Thyroid gland (tissue), 4 donors: ENCODE measurements at places on chromosomes 6 and 20. TPM values are rescaled to one million over a fixed set of nuclear protein-coding genes. Genes with fewer than 3 reads are reported as not detected.

ZC2HC1B gene
- not detected for total RNA-seq

C6orf58 gene
- not detected for total RNA-seq

PDCD2 gene
- total RNA-seq: 85.9 TPM

CTAGE9 gene
- total RNA-seq: not detected

GRCh38 chr6:156545931-156546330, 231.2 kb upstream of the ARID1B start:
- DNase-seq: no peak
- no peak overlapping the region for H3K27ac ChIP-seq
- H3K4me1 ChIP-seq: no peaks in the 10 kb centered on the region
- H3K27me3 ChIP-seq: no peaks in the 10 kb centered on the region

DNA sequence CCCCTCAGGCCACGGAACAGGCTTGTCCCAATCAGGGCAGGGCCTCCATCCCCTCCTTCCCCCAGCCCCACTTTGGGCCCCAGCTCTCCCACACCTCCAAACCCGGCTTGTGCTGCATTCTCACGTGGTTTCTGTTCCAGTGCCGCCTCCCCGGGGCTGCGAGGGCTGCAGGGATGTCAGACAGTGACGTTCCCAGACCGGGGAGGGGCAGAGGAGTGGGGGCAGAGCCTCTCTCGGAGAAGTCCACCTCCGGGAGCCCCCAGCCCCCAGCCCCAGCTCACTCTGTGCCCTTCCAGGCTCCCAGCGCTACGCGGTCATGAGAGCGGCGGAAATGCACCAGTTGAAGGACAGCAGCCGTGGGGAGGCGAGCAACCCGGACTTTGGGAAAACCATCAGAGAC, 18.5 kb downstream of the SLCO4A1 start:
- no peak overlapping the region for H3K27ac ChIP-seq
- H3K4me1 ChIP-seq: no peaks in the 10 kb centered on the region
- no peak overlapping the region for H3K4me3 ChIP-seq
- no peaks in the 10 kb centered on the region for H3K27me3 ChIP-seq
- DNase-seq: no peak
- no peaks in the 10 kb centered on the region for H3K36me3 ChIP-seq

- H3K27me3 ChIP-seq: no peaks in the 10 kb centered on the region
- no peak overlapping the region for H3K4me3 ChIP-seq
- H3K27ac ChIP-seq: no peak overlapping the region
- peaks cover 15% of the 10 kb centered on the region for H3K4me1 ChIP-seq
- no peaks in the 10 kb centered on the region for H3K36me3 ChIP-seq
- DNase-seq: no peak
Measured at GRCh38 chr6:40903456-40903855, 135.6 kb downstream of the UNC5CL start.

DNA sequence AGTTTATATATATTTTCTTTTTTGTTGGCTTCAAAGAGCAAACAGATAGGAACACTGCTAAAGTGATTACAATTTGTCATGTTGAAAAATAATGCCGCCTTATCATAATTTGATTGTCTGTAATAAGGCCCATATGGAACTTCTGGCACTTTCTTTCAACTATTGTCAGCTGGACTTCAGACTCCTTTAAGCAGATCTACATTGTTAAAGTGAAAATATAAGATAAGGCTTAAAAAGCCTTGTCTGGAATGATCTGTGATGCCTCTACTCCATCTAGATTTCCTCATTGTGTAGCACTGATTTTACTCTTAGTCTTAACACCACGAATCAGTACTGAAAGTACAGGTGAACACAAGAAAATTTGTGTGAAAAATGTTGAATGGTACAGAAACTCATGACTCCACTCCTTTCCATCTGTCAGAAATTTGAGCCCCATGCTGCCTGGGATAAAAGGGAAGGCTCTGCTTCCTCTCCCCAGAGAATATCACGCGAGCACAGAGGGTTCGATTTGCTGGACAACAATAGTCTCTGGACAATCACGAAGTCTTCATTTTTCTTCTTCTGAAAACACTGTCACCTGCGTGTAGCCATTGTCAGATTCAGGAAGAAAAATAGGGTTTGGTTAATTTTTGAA, 56.0 kb downstream of the BCAS1 start:
- no peak for DNase-seq
- no peaks in the 10 kb centered on the region for H3K4me1 ChIP-seq
- no peak overlapping the region for H3K4me3 ChIP-seq

DNA sequence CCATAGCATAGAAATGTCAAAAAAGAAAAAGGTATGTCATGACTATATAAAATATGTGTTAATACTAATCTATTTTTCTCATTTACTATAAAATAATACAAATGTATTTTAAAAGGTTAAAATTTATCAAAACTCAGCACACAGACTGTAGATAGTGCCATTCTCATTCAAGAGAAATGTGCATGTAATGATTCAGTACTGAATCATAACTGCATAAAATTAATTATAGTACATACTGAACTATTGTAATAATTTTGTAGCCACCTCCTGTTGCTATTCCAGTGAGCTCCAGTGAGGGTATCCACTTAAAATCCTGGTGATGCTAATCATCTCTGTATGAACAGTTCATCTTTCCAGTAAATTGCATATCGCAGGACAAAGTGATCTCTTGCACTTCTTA, 82.8 kb downstream of the HMGCLL1 start:
- no peaks in the 10 kb centered on the region for H3K36me3 ChIP-seq
- no peak overlapping the region for H3K27ac ChIP-seq
- no peak for DNase-seq
- no peak overlapping the region for H3K4me3 ChIP-seq
- H3K4me1 ChIP-seq: no peaks in the 10 kb centered on the region

- H3K4me3 ChIP-seq: no peak overlapping the region
- H3K27me3 ChIP-seq: no peaks in the 10 kb centered on the region
- H3K36me3 ChIP-seq: no peaks in the 10 kb centered on the region
- H3K4me1 ChIP-seq: peaks cover 3% of the 10 kb centered on the region
- DNase-seq: peak; percentile 46
Measured at GRCh38 chr20:3115190-3116107, 30.9 kb upstream of the AVP start.

GRCh38 chr20:61772828-61773631, 292.7 kb downstream of the TAF4 start:
- H3K36me3 ChIP-seq: no peaks in the 10 kb centered on the region
- no peak overlapping the region for H3K4me3 ChIP-seq
- H3K27me3 ChIP-seq: no peaks in the 10 kb centered on the region
- no peak for DNase-seq

- DNase-seq: no peak
- H3K4me3 ChIP-seq: no peak overlapping the region
- no peak overlapping the region for H3K27ac ChIP-seq
- no peaks in the 10 kb centered on the region for H3K27me3 ChIP-seq
Measured at GRCh38 chr20:60100780-60101179, 142.6 kb downstream of the CDH26 start.

DNA sequence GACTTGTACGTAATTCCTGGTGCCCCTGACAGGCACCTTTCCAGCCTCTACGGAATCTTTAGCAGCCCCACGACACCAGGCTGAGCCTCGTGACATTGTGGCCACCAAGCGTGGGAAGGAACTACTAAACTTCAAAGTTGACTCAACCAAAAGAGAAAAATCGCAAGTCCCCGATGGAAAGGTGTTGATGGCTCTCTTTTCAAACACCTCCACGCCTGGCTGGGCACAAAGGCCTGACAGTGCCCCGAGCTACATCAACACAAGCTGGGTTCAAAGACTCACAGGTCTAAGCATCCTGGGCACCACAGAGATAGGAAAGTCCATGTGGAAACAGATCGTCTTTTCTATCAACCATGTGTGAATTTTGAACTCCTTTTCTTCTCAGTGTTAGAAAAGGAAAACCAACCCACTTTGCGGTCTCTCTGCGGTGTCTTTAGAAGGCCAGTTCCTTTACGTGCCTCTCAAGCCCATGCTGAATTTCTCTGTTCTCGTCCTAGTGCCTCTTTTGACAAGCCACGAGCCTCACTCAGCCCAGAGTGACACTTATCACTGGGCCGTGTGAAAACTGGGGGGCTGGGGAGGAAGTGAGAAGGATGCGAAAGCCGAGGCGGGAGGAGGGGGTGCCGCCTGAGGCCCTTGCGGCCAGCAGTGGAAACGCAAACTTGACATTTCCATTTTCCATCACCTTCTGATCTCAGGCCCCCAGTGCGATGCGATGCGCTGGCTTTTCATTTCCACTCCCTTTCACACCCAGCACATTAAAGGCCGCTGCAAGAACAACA, 59.4 kb downstream of the GFOD1 start:
- DNase-seq: peak; percentile 76
- H3K36me3 ChIP-seq: no peaks in the 10 kb centered on the region
- H3K27ac ChIP-seq: no peak overlapping the region
- no peaks in the 10 kb centered on the region for H3K27me3 ChIP-seq

GRCh38 chr6:103516336-103516735, 1343.4 kb downstream of the HACE1 start:
- DNase-seq: no peak
- no peaks in the 10 kb centered on the region for H3K4me1 ChIP-seq
- H3K27me3 ChIP-seq: no peaks in the 10 kb centered on the region
- no peak overlapping the region for H3K4me3 ChIP-seq
- no peak overlapping the region for H3K27ac ChIP-seq

DNA sequence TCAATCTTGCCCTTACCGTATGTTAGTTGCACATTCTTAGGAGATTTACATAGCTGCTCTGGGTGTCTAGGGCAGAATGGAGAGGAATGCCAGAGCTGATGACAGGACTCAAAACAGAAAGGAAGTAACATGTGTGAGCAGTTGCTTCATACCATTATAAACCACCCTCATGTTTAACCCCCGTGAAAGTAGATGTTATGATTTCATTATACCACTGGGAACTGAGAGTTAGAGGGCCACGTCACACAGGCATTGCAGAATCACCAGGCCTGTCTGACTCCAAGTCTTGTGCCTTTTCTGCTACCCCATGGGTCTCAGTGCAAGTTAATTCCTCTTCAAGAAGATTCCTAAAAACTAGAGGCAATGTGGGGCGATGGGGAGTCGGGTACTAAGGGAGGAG, 23.5 kb upstream of the SIM1 start:
- no peaks in the 10 kb centered on the region for H3K36me3 ChIP-seq
- no peak overlapping the region for H3K27ac ChIP-seq
- DNase-seq: no peak
- no peak overlapping the region for H3K4me3 ChIP-seq
- no peaks in the 10 kb centered on the region for H3K27me3 ChIP-seq

- no peaks in the 10 kb centered on the region for H3K36me3 ChIP-seq
- no peaks in the 10 kb centered on the region for H3K27me3 ChIP-seq
- H3K4me3 ChIP-seq: no peak overlapping the region
- DNase-seq: no peak
- H3K4me1 ChIP-seq: no peaks in the 10 kb centered on the region
- H3K27ac ChIP-seq: no peak overlapping the region
Measured at GRCh38 chr20:30502670-30503069, 754.8 kb upstream of the DEFB115 start.

- no peak overlapping the region for H3K4me3 ChIP-seq
- DNase-seq: no peak
- H3K27me3 ChIP-seq: no peaks in the 10 kb centered on the region
- H3K27ac ChIP-seq: no peak overlapping the region
- H3K4me1 ChIP-seq: no peaks in the 10 kb centered on the region
Measured at GRCh38 chr20:36924167-36925045, 27.1 kb downstream of the SAMHD1 start.

GRCh38 chr6:135514706-135515105, 17.2 kb upstream of the AHI1 start:
- no peaks in the 10 kb centered on the region for H3K27me3 ChIP-seq
- no peak for DNase-seq
- no peak overlapping the region for H3K27ac ChIP-seq
- H3K36me3 ChIP-seq: no peaks in the 10 kb centered on the region

- H3K27me3 ChIP-seq: no peaks in the 10 kb centered on the region
- no peak overlapping the region for H3K4me3 ChIP-seq
- H3K36me3 ChIP-seq: no peaks in the 10 kb centered on the region
- H3K27ac ChIP-seq: no peak overlapping the region
Measured at GRCh38 chr20:25549172-25549773, 36.1 kb downstream of the NINL start.

- H3K36me3 ChIP-seq: no peaks in the 10 kb centered on the region
- DNase-seq: no peak
- no peak overlapping the region for H3K27ac ChIP-seq
- H3K4me1 ChIP-seq: no peaks in the 10 kb centered on the region
- H3K27me3 ChIP-seq: no peaks in the 10 kb centered on the region
Measured at GRCh38 chr6:62775427-62776022, 435.7 kb upstream of the FKBP1C start.

DNA sequence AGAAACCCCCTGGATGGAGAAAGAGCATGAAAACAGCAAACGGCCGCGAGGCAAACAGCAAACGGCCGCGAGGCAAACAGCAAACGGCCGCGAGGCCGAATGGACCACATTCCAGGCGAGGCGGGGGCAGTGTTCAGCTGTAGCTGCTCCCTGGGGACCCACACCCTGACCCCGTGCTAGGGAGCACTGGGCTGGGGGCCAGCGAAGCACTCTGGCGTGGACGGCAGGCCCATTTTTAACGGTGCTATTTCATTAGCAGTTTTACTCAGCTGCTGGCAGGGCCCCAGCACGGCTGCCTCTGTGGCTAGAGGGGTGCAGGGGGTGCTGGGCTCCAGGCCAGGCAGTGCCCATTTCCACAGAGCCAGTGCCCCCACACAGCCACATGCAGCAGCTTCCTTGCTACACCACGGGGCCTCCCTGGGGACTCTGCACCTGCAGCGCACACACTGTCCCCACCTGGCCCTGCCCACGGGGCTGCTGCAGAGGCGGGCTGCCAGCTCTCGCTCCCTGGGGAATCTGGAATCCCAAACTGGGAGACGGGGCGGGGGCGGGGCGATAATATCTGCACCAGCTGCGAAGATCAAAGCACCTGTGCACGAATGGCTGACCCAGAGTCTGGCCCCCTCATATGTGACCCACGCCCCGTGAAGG, 35.6 kb upstream of the SLCO4A1 start:
- peaks cover 18% of the 10 kb centered on the region for H3K4me1 ChIP-seq
- DNase-seq: peak; percentile 80
- H3K36me3 ChIP-seq: no peaks in the 10 kb centered on the region
- no peak overlapping the region for H3K27ac ChIP-seq
- H3K4me3 ChIP-seq: no peak overlapping the region
- no peaks in the 10 kb centered on the region for H3K27me3 ChIP-seq

GRCh38 chr6:149847939-149848267, 16.3 kb downstream of the LRP11 start:
- no peaks in the 10 kb centered on the region for H3K27me3 ChIP-seq
- no peaks in the 10 kb centered on the region for H3K36me3 ChIP-seq
- H3K27ac ChIP-seq: no peak overlapping the region
- H3K4me3 ChIP-seq: no peak overlapping the region
- DNase-seq: no peak

- no peaks in the 10 kb centered on the region for H3K36me3 ChIP-seq
- H3K4me3 ChIP-seq: no peak overlapping the region
- H3K4me1 ChIP-seq: no peaks in the 10 kb centered on the region
- DNase-seq: no peak
Measured at GRCh38 chr6:91566467-91566866, 979.6 kb upstream of the MAP3K7 start.

DNA sequence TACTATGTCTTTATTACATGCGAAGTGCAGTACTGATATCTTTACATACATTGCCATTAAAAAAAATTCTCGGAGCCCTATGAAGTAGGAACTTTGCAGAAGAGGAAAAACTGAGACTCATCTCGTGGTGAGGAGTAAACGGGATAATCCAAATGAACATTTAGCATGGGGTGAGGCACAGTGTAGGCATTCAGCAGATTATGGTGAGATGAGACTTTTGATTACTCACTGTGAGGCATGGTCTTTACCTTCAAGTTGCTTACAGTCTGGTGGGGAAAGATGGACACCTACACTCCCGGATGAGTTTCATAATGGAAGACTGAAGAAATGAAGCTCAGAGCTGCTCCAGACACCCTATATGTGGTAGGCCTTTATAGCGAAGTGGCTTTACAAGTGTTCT, 1.4 kb downstream of the RPRD1B start:
- no peak overlapping the region for H3K4me3 ChIP-seq
- H3K4me1 ChIP-seq: peaks cover 14% of the 10 kb centered on the region
